ENCODE measurements at places on chromosomes 12 and 14. TPM values are rescaled to one million over a fixed set of nuclear protein-coding genes. Genes with fewer than 3 reads are reported as not detected.

Gene SERPINA4
- not detected for total RNA-seq

Gene TMEM117
- 0.68 TPM for total RNA-seq

Gene EIF4B
- 720 TPM for total RNA-seq

Gene SLC6A15
- 0.14 TPM for total RNA-seq

Gene GALNT8
- total RNA-seq = 0.08 TPM

Gene ACAD10
- total RNA-seq = 17.4 TPM

Gene LRTM2
- total RNA-seq = not detected

Gene KRT5
- total RNA-seq = not detected

Gene CCDC175
- total RNA-seq = not detected

- no peak overlapping the region for H3K27ac ChIP-seq
- no peak overlapping the region for H3K4me3 ChIP-seq
Measured at GRCh38 chr14:101254805-101255764, 306.2 kb upstream of the DIO3 start.

DNA sequence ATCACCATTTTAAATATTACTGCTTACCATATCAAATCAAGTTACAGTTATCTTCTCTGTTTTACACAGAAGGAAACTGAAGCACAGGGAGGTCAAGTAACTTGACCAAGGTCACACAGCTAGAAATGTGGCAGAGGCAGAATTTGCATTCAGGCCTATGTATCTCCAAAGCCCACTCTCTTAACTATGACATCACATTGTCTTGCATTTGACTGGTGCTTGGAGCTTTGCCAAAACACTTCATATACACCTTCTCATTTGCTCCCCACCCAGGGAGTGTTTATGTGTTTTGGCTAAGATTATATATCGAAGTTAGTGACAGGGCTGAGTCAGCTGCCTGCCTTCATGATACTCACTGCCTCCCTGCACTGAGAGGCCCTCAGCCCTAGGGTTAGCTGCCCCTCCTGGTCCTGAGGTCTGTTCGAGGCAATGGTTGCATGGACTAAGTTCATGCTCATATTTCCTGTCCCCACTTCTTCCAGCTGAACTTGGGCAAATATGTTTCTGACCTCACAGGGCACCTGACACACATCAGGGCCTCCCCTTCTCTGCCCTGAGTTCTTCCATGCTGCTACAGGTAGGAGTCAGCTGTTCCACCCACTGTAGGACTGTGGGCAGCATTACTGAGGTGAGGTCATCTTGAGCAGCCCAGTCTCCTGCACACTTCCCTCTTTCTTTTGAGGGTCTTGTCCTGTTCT is 1.8 kb downstream of the GALNT6 start:
- peaks cover 13% of the 10 kb centered on the region for H3K36me3 ChIP-seq
- no peak overlapping the region for H3K4me3 ChIP-seq
- H3K27me3 ChIP-seq = no peaks in the 10 kb centered on the region
- DNase-seq = no peak
- no peak overlapping the region for H3K27ac ChIP-seq
- H3K4me1 ChIP-seq = peaks cover 62% of the 10 kb centered on the region

DNA sequence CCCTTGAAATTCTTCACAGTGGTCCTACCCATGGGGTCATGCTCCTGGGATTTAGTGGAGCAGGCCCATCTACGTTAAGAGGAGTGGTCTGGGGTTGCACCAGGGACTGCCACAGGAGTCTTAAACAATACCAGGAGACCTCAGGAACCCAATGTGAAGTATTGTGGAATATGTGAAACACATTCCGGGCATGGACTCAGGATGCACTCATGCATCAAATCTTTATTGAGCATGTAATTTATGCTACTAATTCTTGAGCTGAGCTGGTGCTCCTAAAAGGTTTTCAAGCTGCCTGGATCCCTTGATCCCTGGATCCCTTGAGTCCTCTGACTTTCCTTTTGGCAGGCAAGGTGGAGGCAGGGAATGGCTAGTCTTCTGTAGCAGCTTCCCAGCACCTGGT is 8.8 kb downstream of the SERPINA10 start:
- peaks cover 4% of the 10 kb centered on the region for H3K27me3 ChIP-seq
- H3K27ac ChIP-seq = no peak overlapping the region
- H3K36me3 ChIP-seq = no peaks in the 10 kb centered on the region
- no peak for DNase-seq
- no peaks in the 10 kb centered on the region for H3K4me1 ChIP-seq

GRCh38 chr14:86619726-86620125 is 1089.8 kb downstream of the FLRT2 start:
- H3K27me3 ChIP-seq = no peaks in the 10 kb centered on the region
- H3K4me1 ChIP-seq = no peaks in the 10 kb centered on the region
- no peaks in the 10 kb centered on the region for H3K36me3 ChIP-seq
- no peak for DNase-seq

DNA sequence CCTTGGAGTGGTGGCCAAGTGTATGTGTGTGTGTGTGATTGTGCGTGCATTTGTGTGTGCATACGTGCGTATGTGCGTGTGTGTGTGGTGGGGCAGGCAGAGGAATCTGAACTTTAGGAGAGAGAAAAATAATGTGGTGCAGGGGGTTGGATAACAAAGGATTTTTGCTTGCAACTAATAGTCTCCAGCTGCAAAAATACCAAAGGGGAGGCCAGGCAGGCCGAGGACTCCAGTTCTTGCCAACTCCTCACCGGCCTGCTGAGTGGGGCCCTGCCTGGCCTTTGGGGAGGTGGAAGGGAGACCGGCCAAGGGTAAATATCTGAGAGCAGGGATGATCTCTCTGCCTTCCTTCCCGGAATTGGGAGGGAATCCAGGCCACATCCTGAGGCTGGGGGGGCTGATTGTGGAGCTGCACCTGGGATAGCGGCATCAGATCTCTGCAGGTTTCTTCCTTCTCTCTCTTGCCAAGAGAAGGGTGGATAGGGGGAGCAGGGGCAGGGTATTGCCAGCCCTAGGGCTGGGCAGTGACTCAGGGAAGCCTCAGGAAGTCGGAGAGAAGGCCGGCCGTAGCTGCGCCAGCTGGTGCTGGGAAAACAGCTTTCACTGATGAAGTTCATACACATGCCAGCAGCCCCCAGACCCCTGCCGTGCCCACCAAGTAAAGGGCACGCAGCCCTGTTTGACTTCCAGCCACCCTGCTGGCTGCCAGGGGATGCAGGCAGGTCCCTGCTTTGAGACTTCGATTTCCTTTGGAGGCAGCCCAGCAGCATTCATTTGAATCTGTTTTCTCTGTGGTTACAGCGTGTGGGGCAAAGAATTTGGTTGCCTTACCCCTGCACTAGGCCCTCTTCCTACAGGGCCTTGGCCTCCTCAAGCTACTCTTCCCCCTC is 4.6 kb upstream of the LRP1-AS start:
- no peak for DNase-seq
- H3K36me3 ChIP-seq = no peaks in the 10 kb centered on the region
- no peak overlapping the region for H3K4me3 ChIP-seq
- H3K27ac ChIP-seq = no peak overlapping the region
- no peaks in the 10 kb centered on the region for H3K4me1 ChIP-seq
- no peaks in the 10 kb centered on the region for H3K27me3 ChIP-seq

DNA sequence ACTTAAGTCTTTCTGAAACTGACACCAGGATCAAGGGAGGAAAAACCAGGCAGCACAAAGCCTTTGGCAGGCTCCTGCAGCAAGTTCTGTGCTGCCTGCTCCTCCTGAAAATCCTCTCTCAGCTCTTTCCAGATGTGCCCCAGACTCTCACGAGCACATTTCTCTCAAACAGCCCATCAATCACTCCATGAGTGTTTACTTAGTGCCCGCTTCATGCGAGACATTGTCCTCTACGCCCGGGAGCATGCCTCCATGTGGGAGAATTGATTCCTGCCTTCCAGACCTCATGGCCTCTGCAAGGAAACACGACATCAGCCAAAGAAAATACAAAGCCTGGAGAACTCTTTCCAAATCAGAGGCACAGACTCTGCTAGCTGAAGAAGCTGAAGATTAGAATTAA is 46.5 kb upstream of the TSPAN11 start:
- H3K4me3 ChIP-seq = no peak overlapping the region
- no peaks in the 10 kb centered on the region for H3K36me3 ChIP-seq
- DNase-seq = no peak
- no peak overlapping the region for H3K27ac ChIP-seq

DNA sequence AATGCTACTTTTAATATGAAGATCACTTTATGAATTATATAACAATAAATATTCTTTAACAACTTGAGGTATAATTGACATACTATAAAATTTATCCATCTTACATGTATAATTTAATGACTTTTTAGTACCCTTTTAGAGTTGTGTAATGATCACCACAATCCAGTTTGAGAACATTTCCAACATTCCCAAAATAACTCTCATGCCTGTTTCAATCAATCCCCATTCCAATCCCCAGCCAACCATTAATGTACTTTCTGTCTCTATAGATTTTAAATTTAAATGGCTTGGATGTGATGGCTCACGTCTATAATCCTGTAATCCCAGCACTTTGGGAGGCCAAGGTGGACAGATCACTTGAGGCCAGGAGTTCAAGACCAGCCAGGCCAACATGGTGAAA is 23.5 kb upstream of the FRMD6 start:
- peaks cover 4% of the 10 kb centered on the region for H3K27me3 ChIP-seq
- peaks cover 10% of the 10 kb centered on the region for H3K4me1 ChIP-seq
- no peak for DNase-seq
- no peak overlapping the region for H3K4me3 ChIP-seq
- H3K36me3 ChIP-seq = no peaks in the 10 kb centered on the region

DNA sequence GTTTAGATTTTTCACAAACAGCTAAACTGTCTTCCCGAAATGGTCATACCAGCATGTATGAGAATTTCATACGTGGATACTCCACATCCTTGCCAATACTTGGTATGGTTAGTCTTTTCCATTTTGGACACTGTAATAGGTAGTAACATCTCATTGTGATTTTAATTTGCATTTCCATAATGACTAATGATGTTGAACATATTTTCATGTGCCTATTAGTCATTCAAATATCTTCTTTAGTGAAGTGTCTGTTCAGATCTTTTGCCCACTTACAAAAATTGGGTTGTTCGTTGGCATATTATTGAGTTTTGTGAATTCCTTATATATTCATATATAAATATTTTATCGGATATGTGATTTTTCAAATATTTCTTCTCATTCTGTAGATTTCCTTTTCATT is 78.0 kb upstream of the GNG2 start:
- no peak for DNase-seq
- H3K4me1 ChIP-seq = peaks cover 28% of the 10 kb centered on the region
- no peak overlapping the region for H3K27ac ChIP-seq
- no peak overlapping the region for H3K4me3 ChIP-seq

DNA sequence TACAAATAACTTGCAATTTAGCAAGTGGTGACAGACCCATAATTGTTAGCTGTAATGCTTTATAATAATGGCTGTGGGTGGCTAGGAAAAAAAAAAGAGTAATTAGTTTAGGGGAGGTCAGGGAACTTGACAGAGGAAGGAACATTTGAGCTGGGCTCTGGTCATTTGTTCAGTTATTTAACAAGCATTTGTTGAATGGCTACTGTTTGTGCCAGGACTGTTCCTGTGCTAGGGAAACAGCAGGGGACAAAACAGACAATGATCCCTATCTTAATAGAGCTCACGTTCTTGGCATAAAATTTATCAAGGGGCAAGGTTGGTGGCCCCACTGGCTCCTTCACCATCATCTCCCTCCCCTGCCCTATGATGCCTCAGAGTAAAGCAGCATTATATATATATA is 18.5 kb downstream of the CHST11 start:
- H3K4me3 ChIP-seq = no peak overlapping the region
- H3K4me1 ChIP-seq = peaks cover 62% of the 10 kb centered on the region
- H3K27me3 ChIP-seq = no peaks in the 10 kb centered on the region
- no peak overlapping the region for H3K27ac ChIP-seq
- H3K36me3 ChIP-seq = peaks cover 24% of the 10 kb centered on the region

GRCh38 chr14:102189874-102190273 is 50.2 kb downstream of the WDR20 start:
- DNase-seq = no peak
- H3K36me3 ChIP-seq = peaks cover 2% of the 10 kb centered on the region
- H3K4me1 ChIP-seq = peaks cover 42% of the 10 kb centered on the region
- H3K27ac ChIP-seq = peak overlapping the region; percentile 59
- no peaks in the 10 kb centered on the region for H3K27me3 ChIP-seq

GRCh38 chr12:27469176-27469736 is 22.7 kb downstream of the SMCO2 start:
- DNase-seq = no peak
- H3K27me3 ChIP-seq = peaks cover under 1% of the 10 kb centered on the region

- no peak for DNase-seq
- no peak overlapping the region for H3K27ac ChIP-seq
- no peak overlapping the region for H3K4me3 ChIP-seq
- H3K4me1 ChIP-seq = no peaks in the 10 kb centered on the region
Measured at GRCh38 chr14:79967001-79967400, 244.3 kb downstream of the DIO2 start.

DNA sequence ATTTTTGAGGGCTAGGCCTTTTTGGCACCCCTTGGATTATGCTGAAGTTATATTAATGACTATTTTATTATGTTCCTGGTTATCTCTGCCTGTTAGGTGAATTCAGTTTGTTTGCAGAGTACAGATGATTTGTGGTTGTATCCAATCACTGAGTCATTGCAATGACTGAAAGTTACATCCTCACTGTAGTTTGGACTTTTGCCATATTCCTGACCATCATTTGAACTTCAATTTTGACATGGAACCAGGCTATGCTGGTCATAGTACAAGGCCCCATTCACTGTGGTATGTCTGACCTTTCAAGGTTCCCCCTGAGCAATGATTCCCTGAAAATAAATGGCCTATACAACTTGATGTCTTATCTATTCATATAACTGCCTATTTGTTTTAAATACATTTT is 621.0 kb downstream of the CCER1 start:
- H3K27ac ChIP-seq = no peak overlapping the region
- H3K4me1 ChIP-seq = no peaks in the 10 kb centered on the region
- no peak overlapping the region for H3K4me3 ChIP-seq
- H3K27me3 ChIP-seq = no peaks in the 10 kb centered on the region
- H3K36me3 ChIP-seq = no peaks in the 10 kb centered on the region

DNA sequence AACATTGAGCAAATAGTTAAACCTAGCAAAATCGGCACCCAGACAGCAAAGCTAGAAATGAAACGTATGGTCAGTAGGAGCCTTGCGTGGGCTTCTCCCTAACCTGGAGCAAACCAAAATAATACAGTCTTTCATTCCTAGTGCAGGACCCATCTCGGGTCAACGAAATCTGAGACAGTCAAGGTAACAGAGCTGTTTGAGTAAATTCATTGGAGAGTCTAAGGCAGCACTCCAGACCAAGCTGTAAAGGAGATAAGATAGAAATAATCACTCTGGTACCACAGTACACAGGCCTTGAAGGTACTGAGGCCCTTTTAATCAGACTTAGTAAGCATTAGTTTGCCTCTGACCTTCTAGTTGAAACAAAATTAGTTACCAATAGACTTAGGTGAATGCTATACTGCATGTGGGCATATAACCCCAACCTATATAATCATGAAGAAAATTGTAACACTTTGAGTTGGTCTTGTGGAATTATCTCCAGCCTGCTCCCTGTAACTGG is 54.4 kb upstream of the BICD1 start:
- peaks cover 4% of the 10 kb centered on the region for H3K36me3 ChIP-seq
- no peak overlapping the region for H3K27ac ChIP-seq
- peaks cover 12% of the 10 kb centered on the region for H3K4me1 ChIP-seq
- H3K27me3 ChIP-seq = no peaks in the 10 kb centered on the region
- H3K4me3 ChIP-seq = no peak overlapping the region

GRCh38 chr14:31229009-31229408 is 21.4 kb upstream of the HECTD1 start:
- no peaks in the 10 kb centered on the region for H3K27me3 ChIP-seq
- H3K36me3 ChIP-seq = no peaks in the 10 kb centered on the region
- no peak for DNase-seq
- no peak overlapping the region for H3K27ac ChIP-seq
- H3K4me1 ChIP-seq = peaks cover 6% of the 10 kb centered on the region

Data from activated naive CD8-positive, alpha-beta T cell treated with anti-CD3 and anti-CD28 coated beads for 36 hours (primary cell).